HTR-8/SVneo (cell line): ENCODE measurements at places on chromosomes 5 and 9.

- no peak for DNase-seq
These were observed 41.1 kb upstream of the PLPP6 start for GRCh38 chr9:4620881-4621555.

GRCh38 chr9:95363051-95363841 lies 45.7 kb upstream of the FANCC start:
- no peak for DNase-seq

- no peak for DNase-seq
These were observed 117.2 kb downstream of the TSSK1B start for GRCh38 chr5:113317636-113318035.

GRCh38 chr5:178086266-178086665 lies 27.1 kb upstream of the N4BP3 start:
- no peak for DNase-seq

GRCh38 chr9:124054582-124055227 lies 43.1 kb downstream of the LHX2 start:
- peak; percentile 43 for DNase-seq

DNA sequence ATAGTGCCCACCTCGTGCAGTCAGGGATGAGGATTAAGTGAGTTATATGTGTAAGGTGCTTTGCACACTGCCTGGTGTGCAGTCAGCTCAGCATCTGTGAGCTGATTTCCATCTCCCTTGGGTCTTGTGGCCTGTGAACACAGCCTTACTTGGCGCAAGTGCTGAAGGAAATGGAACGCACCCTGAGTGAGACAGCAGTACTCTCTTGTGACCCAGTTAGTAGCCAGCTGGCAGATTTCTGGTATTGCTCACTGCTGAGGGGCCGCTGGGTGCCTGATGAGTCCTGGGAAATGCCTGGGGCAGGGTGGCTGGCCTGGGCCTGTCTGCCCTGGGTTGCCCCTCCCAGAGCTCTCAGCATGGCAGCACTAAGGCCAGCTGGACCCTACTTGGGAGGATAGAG lies 90.9 kb upstream of the BOD1 start:
- peak; percentile 31 for DNase-seq

DNA sequence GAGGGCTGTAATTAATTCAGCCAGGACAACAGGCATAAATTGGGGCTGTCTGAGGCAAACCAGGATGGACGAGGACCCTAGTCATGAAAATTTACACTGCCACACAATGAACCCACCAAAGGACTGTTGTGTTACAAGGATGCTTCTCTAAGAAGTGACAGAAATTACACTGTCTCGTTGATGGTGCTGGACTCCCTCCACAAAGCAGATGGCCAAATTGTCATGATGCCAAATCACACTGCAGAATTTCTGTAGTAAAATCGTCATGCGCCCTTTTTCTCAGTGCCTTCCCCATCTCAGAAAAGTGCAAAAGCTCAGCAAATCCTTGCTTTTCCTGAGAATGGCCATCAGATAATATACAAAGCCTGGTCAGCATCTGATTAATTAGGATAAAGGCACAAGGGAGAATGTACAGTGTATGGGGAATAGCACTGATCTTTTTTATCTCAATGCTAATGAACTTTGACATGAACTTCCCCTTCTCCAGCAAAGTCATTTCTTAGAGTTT lies 545.8 kb downstream of the CSNK1G3 start:
- no peak for DNase-seq

DNA sequence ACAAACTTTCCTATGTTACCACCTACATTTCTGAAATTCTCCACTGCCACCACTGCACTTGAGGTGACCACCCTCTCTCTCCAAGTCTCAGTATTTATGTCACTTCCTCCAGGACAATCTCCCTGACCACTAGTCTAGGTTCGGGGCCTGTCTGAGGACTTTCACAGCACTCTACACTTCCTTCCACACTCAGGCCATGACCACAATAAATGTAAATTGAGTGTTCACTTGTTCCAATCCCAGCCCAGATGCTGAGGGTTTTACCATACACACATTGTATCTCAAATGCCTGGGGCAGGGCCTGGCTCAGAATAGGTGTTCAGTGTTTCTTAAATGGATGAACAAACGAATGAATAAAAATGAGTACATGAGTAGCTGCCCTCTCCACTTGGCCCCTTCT lies 26.9 kb upstream of the CCNG1 start:
- DNase-seq: no peak

- DNase-seq: no peak
These were observed 422.7 kb downstream of the DMAC1 start for GRCh38 chr9:7376833-7377232.

GRCh38 chr9:557601-558201 lies 283.8 kb upstream of the DMRT1 start:
- no peak for DNase-seq

DNA sequence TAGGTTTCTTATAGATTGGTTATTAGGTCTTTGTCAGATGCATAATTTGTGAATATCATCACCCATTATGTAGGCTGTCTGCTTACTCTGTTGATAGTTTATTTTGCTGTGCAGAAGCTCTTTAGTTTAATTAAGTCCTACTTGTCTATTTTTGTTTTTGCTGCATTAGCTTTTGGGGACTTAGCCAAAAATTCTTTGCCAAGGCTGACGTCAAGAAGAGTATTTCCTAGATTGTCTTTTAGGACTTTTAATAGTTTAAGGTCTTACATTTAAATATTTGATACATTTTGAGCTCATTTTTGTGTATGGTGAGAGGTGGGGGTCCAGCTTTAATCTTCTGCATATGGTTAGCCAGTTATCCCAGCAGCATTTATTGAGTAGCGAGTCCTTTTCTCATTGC lies 24.8 kb upstream of the ANGPTL2 start:
- DNase-seq: no peak

DNA sequence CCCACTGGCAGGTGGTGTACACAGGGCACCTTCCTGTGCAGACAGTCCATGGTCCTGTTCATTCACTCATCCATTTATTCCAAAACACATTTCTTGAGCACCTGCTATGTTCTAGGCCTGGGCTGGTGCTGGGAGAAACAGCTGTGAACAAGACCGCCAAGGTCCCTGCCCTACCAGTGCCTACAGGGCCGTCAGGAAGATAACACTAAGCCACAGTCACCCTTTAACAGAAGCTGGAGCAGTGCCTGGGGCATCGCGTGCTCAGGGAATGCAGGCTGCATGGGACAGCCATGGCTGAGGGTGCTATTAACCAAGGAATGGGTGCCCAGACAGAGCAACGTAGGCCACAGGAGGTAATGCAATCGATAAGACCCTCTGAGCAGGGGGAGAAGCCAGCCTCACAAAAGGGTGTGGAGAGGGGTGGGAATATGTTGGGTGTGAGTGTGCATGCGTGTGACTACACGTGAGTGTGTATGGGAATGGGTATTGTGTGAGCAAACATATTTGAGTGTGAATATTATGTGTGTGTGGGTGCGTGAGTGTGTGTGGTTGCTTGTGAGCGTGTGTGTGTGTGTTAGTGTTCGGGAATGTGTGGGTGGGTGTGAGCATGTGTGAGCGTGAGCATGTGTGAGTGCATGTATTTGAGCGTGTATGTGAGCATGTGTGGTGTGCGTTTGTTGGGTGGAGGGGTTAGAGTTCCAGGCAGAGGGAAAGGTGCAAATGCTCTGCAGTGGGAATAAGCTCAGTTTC lies 19.1 kb downstream of the DUSP1 start:
- no peak for DNase-seq

GRCh38 chr5:149665416-149666175 lies 64.5 kb upstream of the PPARGC1B start:
- no peak for DNase-seq

DNA sequence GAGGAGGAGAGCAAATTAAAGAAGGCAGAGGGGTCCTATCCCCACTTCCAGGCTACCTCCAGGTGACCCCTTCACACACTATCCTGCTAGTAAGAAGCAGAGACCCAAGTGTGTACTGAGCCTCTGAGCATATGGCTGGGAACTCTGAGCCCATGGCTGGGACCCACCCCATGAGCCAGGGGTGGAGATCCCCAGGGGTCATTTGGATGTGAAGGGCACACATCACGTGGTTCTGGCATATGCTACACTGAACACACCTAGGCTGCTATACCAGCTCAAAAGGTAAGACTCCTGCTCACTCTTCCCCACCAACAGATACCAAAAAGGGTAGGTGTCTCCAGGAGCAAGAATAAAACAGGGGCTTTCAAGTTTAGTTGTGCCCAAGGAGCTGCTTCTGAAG lies 149.9 kb downstream of the FRMD3 start:
- no peak for DNase-seq

DNA sequence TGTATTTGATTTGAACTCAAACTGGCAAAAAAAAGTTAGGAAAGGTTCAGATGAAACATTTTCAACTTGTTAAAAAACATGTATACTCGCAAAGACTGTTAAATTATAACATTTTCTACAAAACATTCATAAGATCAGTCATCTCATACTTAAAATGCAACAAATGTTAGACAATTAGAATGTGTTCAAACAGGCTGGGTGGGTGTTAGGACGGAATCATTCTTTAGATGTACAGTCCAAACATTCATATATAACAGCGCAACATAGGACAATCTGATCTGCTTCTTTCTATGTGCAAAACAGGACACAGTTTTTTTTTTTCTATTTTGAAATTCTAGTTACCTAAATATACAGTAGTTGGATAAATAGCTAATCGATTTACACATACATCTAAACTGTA lies 22.2 kb downstream of the IL4 start:
- no peak for DNase-seq

GRCh38 chr5:43033841-43034590 lies 6.1 kb downstream of the ANXA2R start:
- DNase-seq: no peak

DNA sequence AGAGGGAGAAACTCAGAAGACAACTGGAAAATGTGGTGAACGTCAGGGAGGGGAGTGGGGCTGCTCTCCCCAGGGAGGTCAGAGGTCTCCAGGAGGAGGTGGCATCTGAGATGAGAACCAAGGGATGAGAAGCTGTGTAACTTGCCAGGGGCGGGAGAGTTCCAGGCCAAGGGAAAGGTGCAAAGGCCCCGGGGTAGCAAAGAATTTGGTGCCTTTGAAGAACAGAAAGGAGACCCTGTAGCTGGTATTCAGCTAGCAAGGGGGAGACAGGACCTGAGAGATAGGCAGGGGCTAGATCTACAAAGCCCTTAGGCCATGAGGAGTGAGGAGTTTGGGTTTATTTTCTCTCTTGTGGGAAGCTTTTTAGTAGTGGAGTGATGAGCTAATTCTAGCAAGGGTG lies 3.3 kb downstream of the DNM1 start:
- no peak for DNase-seq

DNA sequence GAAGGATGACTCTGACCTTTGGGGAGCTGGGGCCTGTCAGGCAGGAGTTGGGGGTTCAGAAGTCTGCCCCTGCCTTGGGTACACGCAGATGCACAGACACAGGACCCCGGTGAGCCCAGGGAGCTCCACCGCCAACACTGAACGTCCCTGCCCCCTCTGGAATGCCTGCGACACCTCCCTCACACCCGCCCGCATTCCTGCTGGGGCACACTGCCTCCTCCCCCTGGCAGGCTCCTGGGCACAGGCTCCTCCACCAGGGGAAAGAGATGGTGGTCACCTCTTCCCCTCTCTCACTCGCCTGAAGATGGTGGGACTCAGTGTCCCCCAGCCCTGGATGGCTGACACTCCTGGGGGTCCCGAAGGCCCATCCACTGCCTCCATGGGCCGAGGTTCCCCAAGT lies 12.0 kb downstream of the CRB2 start:
- peak; percentile 45 for DNase-seq
